Activated effector memory CD4-positive, alpha-beta T cell treated with Interleukin-2 at 50 U/mL for 16 hours (primary cell): ENCODE measurements at places on chromosomes 12 and 14.

GRCh38 chr14:35858521-35859209 lies 32.5 kb downstream of the BRMS1L start:
- no peak for DNase-seq

GRCh38 chr14:50388256-50388931 lies 8.3 kb downstream of the CDKL1 start:
- DNase-seq: no peak

- DNase-seq: peak; percentile 6
These were observed 996 bp downstream of the SLC2A3 start for GRCh38 chr12:7934889-7935492.

GRCh38 chr12:107513184-107513583 lies 172.4 kb upstream of the PWP1 start:
- DNase-seq: no peak

GRCh38 chr14:97762386-97762785 lies 965.2 kb downstream of the VRK1 start:
- no peak for DNase-seq

DNA sequence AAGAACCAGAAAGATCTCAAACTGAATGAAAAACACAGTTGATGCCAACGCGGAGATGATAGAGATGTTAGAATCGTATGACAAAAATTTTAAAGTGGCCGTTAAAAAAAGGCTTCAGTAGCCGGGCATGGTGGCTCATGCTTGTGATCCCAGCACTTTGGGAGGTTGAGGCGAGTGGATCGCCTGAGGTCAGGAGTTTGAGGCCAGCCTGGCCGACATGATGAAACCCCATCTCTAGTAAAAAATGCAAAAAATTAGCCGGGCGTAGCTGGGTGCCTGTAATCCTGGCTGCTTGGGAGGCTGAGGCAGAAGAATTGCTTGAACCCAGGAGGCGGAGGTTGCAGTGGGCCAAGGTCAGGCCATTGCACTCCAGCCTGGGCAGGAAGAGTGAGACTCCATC lies 5.4 kb upstream of the ACVRL1 start:
- no peak for DNase-seq

DNA sequence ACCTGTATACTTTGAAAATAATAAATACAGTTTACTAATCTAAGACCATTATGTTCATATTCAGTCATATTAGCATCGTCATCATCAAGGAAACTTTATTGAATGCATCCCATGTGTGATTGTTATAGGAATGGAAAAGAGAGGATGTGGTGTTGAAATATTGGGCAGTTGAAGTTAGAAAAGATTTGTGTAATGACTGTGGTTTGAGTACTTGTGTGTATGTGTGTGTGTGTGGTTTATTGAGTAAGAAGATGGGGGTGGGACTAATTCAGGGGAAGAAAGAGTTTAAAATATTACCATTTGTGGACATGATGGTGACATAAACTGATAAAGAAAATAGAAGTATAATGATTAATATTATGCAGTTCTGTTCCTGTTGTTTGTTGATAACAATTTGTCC lies 238.7 kb upstream of the SEL1L start:
- DNase-seq: no peak

DNA sequence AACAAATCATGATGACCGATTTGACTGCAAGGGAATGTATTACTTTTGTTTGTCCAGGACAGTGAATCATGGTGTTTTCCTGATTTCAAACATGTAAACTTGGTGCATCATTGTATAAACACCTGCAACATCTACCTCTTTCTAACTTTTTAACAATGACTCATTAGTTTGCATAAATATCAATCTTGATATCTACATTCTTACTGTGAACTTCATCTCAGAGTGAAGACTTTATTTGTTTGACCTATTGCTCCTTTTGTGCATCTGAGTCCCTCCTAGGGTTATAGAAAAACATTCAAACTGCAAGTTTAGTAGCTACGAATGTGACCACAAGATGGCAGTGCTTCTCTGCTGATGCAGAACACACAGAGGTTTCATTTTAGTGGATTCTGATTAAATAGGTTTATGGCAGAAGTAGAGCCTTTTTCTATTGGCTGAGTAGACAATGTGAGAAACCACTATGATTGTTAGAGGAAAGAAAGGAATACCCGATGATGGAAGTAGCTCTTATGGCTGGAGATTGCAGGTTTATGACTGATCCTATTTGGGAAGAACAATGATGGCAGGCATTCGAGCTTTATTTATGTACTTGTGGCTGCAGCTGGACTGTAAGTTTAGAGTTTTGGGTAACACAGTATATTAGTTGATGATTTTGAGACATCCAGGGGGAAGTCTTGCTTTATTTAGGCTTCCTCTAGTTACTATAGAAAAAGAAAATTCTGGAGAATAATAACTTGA lies 244.2 kb upstream of the OR4E1 start:
- peak; percentile 15 for DNase-seq

GRCh38 chr14:92487513-92488133 lies 26.0 kb upstream of the RIN3 start:
- DNase-seq: no peak
